ENCODE measurements at places on chromosomes 11 and 22.

DNA sequence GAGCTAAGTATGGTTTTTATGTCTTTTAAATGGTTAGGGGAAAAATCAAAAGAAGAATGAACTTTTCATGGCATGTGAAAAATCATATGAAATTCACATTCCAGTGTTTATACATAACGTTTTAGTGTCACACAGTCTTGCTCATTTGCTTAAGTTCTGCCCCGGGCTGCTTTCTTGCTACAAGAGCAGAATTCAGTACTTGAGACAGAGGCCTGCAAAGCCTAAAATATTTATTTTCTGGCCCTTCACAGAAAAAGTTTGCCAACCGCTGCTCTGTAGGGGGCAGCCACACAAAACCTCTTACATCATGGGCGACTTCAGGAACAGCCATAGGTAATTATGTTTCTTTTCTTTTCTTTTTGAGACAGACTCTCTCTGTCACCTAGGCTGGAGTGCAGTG is 1.0 kb upstream of the ATG2A start:
- DNase-seq: no peak

DNA sequence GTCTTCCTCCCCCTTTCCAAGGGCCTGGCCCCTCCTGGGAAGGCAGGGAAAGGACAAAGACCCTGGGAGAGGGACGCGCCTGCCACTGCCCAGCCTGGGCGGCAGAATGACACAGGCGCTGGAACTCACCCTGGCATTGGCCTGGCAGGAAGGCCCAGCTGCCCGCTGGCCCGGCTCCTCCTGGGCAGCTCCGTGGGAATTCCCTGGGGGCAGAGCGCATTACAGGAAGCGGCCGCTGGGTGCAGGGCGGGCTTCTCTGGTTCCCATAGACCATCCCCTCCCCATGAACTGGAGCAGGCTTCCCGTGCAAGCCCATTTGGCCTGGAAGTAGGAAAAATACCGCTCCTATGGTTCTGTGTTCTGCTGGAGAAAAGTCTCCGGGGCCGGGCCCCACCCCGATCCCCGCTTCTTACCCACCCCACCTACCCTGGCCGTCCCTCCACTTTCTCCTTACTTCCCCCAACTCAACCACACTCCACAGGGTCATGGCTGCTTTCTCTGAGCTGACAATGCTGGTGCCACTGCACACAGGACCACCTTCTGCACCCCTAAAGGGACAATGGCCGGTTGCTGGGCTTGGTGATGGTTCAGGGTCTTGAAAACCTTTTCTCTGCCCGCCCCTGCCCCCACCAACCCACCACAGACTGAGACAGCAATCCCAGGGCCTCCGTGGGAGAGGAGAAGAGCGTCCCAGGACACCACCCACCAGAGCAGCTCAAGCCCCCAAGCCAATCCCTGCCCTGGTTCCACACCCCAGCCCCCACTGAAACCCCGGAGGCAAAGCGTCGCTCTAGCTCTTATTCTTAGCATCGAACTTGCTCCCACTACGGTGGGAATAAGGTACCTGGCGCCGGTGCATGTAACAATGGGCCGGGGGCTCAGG is 58.9 kb downstream of the LINC01488 start:
- DNase-seq: no peak

DNA sequence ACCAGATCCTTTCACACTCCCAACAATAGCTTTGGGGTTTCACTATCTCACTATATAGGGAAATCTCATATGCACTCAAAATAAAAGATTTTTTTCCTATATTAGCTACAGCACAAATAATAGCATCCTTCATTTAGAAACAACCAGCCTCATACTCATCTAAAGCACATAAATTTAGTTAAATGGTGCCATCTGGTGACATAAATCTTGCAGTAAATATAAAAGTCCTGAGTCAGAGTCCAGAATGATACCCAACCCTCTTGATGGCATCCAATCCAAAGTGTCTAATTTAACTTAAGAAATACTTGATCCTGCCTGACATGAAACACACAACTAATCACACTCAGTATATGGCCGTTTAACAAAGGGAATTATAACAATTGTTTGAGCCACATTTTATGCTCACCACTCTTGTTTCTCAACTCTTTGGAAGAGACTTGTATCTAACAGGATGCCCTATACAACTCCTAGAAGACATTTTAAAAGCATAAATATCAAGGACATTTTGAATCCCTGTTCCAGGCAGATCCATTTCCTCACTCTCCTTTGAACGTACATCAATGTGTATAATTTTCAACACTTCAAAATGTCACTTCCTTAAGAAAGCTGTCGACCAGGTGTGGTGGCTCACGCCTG is 36.2 kb downstream of the DLG2 start:
- peak; percentile 45 for DNase-seq

- no peak for DNase-seq
Observed at GRCh38 chr22:24588381-24588756, 4.5 kb downstream of the LRRC75B start.

DNA sequence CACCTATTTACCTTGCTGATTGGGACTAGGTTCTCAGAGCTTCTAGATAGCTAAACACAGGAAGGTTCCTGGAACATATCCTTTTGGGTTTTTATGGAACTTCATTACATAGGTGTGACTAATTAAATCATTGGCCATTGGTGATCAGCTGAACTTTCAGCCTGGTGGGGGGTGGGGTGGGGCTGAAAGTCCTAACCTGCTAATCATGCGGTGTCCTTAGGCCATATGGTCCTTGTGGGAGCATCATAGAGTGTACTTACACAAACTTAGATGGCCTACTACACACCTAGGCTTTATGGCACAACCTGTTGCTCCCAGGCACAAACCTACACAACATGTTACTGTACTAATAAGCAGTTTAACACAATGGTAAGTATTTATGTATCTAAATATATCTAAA is 8.6 kb upstream of the SELENOH start:
- DNase-seq: no peak

DNA sequence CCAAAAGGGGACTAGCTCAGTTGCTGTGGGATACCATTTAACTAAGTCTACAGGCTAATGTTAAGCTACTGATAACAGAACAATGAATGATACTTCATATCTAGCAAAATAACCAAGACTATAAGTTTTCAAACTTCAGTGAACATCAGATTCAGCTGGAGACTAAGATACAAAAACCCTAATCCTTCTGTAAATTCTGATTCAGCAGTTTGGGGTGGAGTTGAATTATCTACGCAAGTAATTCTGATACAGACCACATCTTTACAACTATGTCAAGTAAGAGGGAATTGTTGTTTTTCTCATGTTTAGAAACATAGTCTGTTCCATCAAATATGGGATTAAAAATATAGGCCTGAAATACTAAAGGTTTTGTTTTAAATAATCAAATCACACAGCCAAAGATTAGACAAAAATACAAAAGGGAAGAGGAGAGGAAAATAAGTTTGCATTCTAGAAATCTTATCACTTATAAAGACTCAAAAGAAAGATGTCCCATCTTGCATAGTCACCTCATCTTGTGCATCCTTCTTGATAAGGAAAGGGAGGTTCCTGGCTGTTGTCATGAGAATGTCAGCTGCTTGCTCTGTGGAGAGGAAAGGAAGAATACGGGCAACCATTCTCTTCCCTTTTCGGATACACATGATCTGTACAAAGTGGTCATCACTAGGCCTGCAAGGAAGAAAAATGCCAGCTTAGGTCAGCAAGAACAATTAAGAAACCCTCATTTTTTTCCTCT is 21.4 kb downstream of the PATL1 start:
- DNase-seq: no peak

- DNase-seq: no peak
Observed at GRCh38 chr22:37971475-37972434, 12.6 kb downstream of the SOX10 start.

DNA sequence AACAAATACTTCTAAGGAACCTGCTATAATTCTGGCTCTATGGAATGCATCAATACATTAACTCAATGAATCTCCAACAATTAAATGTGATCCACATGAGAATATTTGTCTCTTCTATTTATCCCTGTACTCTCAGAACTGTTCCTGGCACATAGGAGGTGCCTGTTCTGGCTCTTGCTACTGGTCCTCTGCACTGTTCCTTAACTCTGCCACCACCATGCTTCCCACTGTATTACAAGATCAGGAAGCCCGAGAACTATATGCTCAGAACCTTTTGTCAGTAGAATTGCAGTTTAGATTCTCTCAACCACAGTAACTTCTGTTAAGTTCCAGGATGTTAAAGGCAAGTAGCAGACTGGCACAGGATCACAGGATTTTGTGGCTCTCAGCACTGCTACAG is 376.3 kb upstream of the CCDC90B start:
- no peak for DNase-seq

GRCh38 chr22:31538815-31539214 is 42.5 kb downstream of the SFI1 start:
- no peak for DNase-seq

DNA sequence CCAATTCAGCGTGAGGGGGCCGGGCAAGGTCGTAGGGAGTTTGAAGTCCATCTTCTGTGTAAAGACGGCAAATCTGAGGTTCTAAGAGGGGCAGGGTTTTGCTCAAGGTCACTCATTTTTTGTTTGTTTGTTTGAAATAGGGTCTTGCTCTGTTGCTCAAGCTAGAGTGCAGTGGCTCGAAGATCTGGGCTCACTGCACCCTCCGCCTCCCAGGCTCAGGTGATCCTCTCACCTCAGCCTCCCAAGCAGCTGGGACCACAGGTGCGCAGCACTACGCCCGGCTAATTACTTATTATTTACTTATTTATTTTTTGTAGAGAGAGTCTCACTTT is 355 bp upstream of the AP1B1 start:
- no peak for DNase-seq

DNA sequence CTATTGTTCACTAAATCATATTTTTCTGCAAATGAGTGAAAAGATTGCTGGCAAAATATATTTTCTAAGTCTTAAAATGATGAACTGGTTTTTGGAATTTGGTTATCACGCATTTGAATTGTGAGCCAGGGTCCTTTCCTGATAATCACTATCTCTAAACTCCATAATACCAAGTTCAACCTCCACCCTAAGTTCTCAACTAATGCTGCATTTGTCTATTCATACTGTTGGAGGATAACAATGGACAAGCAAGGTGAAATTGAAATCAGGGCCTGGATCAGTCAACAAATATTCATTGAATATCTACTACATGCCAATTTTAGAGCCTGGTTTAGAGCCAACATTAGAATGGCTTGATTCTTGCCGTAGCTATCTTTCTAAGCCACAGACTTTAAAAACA is 4.7 kb upstream of the PCF11 start:
- no peak for DNase-seq

GRCh38 chr11:132920451-132921096 is 611.7 kb downstream of the OPCML start:
- DNase-seq: no peak

- no peak for DNase-seq
Observed at GRCh38 chr11:46116007-46116711, 5.1 kb downstream of the PHF21A start.

DNA sequence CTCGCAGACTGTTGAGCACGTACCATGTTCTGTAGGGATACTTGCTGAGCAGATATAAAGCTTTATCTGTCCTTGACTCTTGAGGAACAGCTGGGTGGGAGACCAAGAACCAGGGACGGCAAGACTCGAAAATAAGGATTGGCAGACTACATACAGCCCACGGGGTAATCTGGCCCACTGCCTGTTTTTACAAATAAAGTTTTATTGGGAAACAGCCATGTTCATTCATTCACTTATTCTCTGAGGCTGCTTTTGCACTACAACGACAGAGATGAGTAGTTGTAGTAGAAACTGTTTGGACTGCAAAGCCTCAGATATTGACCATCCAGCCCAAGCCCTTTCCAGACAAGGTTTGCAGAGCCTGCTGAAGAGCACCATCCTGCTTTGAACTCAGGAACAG is 20.3 kb upstream of the RBM4B start:
- no peak for DNase-seq

DNA sequence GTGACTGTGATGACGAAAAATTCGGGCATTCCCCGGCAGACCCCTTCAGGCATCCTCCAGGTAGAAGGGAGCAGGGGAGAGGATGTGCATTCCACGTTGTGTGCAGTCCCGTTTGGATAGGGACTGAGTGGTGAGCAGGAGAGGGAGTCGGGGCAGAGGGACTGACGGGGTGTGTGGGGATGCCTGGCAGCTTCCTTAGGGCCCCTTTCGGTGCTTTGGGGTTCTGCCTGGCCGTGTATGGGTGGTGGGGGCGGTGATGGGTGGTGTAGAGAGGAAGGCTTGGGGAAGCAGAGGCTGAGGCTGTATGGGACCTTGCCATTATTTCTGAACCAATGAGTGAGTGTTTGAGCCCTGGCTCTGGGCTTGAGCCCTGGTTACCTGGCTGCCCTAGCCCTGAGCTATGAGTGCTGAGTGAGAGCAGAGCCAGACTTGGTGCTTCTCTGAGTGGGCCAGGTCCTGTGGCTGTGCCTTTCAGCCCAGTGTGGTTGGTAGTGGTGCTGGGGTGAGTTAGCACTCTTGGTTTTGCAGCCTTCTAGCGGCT is 914 bp downstream of the INPPL1 start:
- no peak for DNase-seq

GRCh38 chr22:42202669-42203068 is 67.8 kb downstream of the TCF20 start:
- DNase-seq: no peak

DNA sequence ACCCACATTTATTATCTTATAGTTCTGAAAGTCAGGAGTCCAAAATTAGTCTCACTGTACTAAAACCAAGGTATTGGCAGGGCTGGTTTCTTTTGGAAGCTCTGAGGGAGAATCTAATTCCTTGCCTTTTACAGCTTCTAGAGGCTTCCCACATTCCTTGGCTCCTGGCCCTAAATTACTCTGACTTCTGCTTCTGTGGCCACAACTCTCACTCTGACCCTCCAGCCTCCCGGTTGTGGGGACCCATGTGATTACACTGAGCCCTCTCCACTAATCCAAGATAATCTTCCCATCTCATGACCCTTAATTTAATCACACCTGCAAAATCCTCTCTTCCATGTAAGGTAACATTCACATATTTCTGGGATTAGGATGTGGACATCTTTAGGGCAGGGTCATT is 110.9 kb downstream of the ARL14EP start:
- no peak for DNase-seq

DNA sequence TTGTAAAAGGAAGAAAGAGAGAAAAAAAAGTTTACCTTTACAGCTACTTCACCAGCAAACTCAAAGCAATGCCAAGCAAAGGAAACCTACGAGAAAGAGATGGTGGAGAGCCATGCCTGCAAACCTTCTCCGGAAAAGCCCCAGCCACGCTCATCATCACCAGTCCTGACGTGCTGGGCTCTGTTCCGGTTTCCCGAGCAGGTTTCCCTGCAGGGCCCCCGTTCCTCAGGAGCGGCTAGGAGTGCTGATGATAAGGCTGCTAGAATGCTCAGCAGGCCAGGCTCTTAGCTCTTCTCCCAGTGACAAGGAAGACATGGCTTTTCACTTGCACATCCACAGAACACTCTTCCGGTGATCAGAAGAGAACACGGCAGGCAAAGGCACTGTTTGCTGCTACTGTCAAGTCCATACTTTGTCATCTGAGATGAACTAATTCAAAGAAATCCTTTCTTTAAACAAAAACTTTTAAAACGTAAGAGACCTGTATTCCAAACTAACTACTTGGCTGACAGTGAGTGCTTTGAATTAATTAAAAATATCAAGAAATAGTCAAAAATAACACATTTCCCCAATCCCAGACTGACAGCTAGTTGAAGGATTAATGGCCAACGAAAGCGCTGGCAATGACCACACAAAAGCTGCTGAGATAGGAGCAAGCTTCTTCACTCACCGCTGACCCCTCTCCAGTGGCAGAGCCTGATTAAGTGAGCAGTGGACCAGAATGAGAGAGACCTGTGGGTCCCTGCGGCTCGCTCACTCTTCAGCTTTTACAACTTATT is 35.8 kb downstream of the DUSP8 start:
- no peak for DNase-seq

- no peak for DNase-seq
Observed at GRCh38 chr11:15053191-15053685, 20.2 kb upstream of the CALCB start.

- DNase-seq: no peak
Observed at GRCh38 chr22:38739300-38740055, 16.3 kb downstream of the SUN2 start.

- DNase-seq: no peak
Observed at GRCh38 chr11:45663486-45664375, 1.7 kb downstream of the CHST1 start.
